Central memory CD8-positive, alpha-beta T cell (primary cell): ENCODE measurements at places on chromosomes 6 and 20.
A peak's percentile ranks its signal among the peaks of the same experiment; 100 is the strongest.

DNA sequence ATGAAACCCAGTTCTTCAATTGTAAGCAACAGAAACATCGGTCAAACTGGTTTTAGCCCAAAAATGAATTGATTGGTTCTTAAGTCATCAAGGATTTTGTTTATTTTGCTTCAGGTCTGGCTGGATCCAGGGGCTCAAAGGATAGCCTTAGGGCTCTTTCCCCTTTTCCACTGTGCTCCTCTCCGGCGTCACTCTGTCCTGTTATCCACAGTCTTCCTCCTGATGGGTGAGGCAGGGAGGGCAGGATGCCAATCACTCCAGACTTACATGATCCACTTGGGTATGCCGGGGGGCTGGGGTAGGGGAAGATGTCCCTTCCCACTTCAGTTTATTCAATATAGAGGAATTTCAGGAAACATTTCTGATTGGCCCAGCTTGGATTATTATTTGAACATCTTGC is 40.0 kb downstream of the PLAGL2 start:
- no peaks in the 10 kb centered on the region for H3K4me1 ChIP-seq
- H3K27me3 ChIP-seq, result no peaks in the 10 kb centered on the region
- no peak overlapping the region for H3K4me3 ChIP-seq
- peaks cover 23% of the 10 kb centered on the region for H3K36me3 ChIP-seq

DNA sequence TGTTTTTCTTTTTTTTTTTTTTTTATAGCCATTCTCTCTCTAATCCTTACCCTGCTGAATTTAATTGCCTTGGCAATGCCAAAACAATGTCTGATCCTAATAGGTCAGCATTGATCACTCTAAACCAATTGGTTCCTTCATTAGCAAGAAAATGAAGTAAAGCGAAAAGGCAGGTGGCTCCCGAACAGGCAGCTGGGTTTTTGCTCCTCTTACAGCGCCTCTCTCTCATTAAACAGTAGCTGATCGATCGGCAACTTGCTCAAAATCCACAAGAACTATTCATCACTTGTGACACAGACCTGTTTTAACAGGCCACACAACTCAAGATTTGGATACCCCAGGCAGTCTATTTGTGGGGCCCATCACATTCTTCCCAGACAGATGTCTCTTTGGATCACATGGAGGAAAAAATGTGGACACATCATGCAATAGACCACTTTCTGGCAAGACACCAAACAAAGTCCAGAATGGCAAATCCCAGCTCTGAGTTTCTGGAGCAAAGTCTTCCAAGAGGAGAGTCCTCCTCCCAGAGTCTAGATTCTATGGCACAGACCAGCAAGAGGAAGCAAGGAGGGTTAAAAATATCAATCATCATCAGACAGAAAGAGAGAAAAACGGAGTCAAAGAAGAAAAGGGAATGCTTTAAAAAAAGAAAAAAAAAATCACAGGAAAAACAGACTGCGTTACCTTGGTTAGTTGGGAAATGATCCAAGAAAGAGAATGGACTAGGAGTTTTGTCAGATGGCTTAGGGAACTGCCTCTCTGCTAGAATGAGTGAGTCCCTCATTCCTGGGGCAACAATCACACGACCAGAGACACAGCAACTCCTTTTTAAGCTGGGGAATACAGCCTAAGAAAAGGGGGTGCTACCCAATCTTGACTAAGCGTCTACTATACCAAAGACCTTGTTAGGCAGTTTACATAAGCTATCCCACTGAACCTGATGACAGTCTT is 247.8 kb downstream of the BTBD9 start:
- peaks cover 12% of the 10 kb centered on the region for H3K4me1 ChIP-seq
- no peak overlapping the region for H3K27ac ChIP-seq
- no peak overlapping the region for H3K4me3 ChIP-seq
- H3K36me3 ChIP-seq, result no peaks in the 10 kb centered on the region
- H3K27me3 ChIP-seq, result no peaks in the 10 kb centered on the region

GRCh38 chr6:148677594-148678476 is 69.0 kb upstream of the UST start:
- H3K27me3 ChIP-seq, result peaks cover 47% of the 10 kb centered on the region
- no peak overlapping the region for H3K4me3 ChIP-seq
- no peaks in the 10 kb centered on the region for H3K4me1 ChIP-seq
- DNase-seq, result no peak
- H3K27ac ChIP-seq, result no peak overlapping the region

- no peak overlapping the region for H3K4me3 ChIP-seq
- H3K4me1 ChIP-seq, result no peaks in the 10 kb centered on the region
- DNase-seq, result no peak
- peaks cover 18% of the 10 kb centered on the region for H3K27me3 ChIP-seq
These were observed 61.8 kb downstream of the EPB41L2 start for GRCh38 chr6:131001111-131001736.

- no peak overlapping the region for H3K27ac ChIP-seq
- H3K36me3 ChIP-seq, result peaks cover 39% of the 10 kb centered on the region
- peaks cover 97% of the 10 kb centered on the region for H3K27me3 ChIP-seq
- no peak for DNase-seq
- peaks cover 54% of the 10 kb centered on the region for H3K4me1 ChIP-seq
- H3K4me3 ChIP-seq, result peak overlapping the region; percentile 57
These were observed 1.0 kb downstream of the SLC32A1 start for GRCh38 chr20:38725148-38725901.

GRCh38 chr6:75065523-75065922 is 140.3 kb downstream of the COL12A1 start:
- H3K4me1 ChIP-seq, result no peaks in the 10 kb centered on the region
- no peak overlapping the region for H3K4me3 ChIP-seq
- H3K27ac ChIP-seq, result no peak overlapping the region
- no peak for DNase-seq
- no peaks in the 10 kb centered on the region for H3K36me3 ChIP-seq

GRCh38 chr6:144847916-144848315 is 562.8 kb downstream of the UTRN start:
- H3K4me3 ChIP-seq, result no peak overlapping the region
- DNase-seq, result no peak
- peak overlapping the region; percentile 26 for H3K27ac ChIP-seq
- peaks cover 14% of the 10 kb centered on the region for H3K4me1 ChIP-seq
- H3K36me3 ChIP-seq, result peaks cover 39% of the 10 kb centered on the region

GRCh38 chr6:166476061-166476591 is 93.4 kb upstream of the MPC1 start:
- H3K4me3 ChIP-seq, result no peak overlapping the region
- no peak overlapping the region for H3K27ac ChIP-seq
- no peaks in the 10 kb centered on the region for H3K36me3 ChIP-seq
- peaks cover 17% of the 10 kb centered on the region for H3K4me1 ChIP-seq
- DNase-seq, result no peak
- H3K27me3 ChIP-seq, result peaks cover 21% of the 10 kb centered on the region

DNA sequence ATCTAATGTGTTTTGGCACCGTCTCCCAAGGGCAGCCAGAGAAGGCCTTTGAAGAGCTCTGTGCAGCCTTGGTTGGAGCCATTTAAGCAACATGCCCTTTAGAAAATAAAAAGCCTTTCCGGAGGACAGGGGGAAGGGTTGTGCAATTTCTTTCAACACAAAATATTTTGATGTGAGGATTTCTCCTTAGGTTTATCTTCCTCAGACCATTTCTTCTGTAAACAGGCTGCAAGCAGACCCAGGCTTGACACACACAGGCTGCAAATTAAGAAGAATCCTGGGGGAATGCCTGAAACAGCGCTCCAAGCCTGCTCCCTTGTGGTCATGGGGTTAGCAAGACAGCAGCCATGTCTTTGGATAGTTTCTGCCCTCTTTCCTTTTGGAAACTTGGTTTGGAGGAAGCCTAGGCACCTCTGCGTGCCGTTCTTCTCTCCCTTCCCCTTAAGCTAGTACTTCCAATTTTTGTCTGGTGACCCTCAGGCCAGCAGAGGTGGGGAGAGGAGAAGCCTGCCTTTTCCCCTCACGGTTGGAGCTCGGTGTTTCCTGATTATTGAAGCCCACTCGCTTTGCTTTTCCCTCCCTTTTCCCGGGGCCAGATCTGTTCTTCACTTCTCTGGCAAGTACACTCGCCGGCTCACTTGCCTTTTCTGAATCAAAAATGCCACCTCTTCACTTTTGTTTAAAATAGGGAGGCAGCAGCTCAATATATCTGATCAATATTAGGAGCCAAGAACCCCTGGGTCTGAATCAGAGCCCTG is 39.6 kb upstream of the NOX3 start:
- H3K27ac ChIP-seq, result no peak overlapping the region
- H3K4me3 ChIP-seq, result no peak overlapping the region

DNA sequence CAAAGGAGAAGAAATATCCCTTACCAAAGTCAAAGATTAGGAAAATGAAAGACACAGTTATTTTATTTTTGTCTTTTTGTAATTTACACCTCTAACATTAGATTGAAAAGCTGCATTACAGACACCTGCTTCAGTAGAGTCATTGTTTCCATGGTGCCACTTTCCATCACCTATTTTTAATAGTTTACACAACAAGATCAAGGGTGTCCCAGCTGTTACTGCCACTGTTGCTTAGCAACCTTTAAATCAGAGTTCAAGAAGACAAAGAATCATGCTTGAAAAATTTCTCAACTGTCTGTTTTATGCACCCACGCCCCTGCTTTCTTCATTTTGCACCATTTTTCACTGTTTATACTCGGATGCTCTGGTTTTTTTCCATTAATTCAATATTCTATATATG is 668.2 kb upstream of the GJE1 start:
- no peaks in the 10 kb centered on the region for H3K27me3 ChIP-seq
- no peak for DNase-seq
- H3K36me3 ChIP-seq, result no peaks in the 10 kb centered on the region
- H3K4me3 ChIP-seq, result no peak overlapping the region
- no peak overlapping the region for H3K27ac ChIP-seq

GRCh38 chr6:134339216-134339615 is 21.3 kb upstream of the SGK1 start:
- DNase-seq, result no peak
- H3K27me3 ChIP-seq, result no peaks in the 10 kb centered on the region
- no peaks in the 10 kb centered on the region for H3K36me3 ChIP-seq
- H3K27ac ChIP-seq, result no peak overlapping the region

- no peak for DNase-seq
- no peak overlapping the region for H3K4me3 ChIP-seq
- H3K27me3 ChIP-seq, result no peaks in the 10 kb centered on the region
- no peak overlapping the region for H3K27ac ChIP-seq
- no peaks in the 10 kb centered on the region for H3K4me1 ChIP-seq
These were observed 22.6 kb upstream of the SH3BGRL2 start for GRCh38 chr6:79608334-79609224.

DNA sequence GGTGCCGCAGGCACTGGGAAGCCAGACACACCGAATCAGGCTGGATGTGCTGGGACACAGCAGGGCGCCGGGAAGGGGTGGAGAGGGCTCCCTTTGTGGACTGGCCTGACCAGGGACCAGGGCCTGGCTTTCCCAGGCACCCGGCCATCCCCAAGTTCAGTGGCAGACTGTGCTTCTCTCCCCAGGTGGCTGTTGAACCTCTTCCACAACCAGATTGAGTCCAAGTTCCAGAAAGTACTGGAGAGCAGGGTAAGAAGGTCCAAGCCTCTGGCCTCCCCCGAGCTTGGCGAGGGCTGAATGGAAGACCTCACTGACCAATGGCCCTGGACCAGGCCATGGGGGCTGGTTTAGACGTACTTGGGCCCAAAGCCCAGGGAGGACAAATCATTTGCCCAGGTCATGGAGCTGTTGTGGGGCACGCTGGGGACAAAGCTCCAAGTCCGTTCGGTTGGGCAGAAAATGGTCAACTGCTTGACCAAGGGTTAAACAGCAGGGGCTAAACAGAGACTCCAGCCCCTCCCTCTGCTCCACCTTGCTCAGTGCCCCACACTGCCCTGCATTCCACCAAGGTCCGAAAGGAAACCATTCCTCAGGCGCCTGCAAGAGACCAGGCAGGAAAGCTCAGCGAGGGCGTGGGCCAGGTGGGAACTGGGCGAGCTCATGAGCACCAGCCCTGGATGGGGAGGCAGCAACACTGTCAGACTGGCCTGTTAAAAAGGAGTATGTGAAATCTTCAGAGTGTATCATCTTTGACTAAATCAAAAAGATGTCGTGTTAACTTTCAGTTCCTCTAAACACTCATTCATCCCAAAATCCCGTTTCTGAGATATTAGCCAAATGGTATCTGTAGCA is 9.1 kb downstream of the LBP start:
- no peaks in the 10 kb centered on the region for H3K4me1 ChIP-seq
- H3K27ac ChIP-seq, result no peak overlapping the region
- H3K36me3 ChIP-seq, result no peaks in the 10 kb centered on the region
- DNase-seq, result no peak
- no peak overlapping the region for H3K4me3 ChIP-seq
- H3K27me3 ChIP-seq, result no peaks in the 10 kb centered on the region

- no peak overlapping the region for H3K4me3 ChIP-seq
- H3K36me3 ChIP-seq, result no peaks in the 10 kb centered on the region
- H3K27me3 ChIP-seq, result peaks cover 43% of the 10 kb centered on the region
- no peak for DNase-seq
These were observed 59.0 kb downstream of the BCAS1 start for GRCh38 chr20:54011346-54011745.

DNA sequence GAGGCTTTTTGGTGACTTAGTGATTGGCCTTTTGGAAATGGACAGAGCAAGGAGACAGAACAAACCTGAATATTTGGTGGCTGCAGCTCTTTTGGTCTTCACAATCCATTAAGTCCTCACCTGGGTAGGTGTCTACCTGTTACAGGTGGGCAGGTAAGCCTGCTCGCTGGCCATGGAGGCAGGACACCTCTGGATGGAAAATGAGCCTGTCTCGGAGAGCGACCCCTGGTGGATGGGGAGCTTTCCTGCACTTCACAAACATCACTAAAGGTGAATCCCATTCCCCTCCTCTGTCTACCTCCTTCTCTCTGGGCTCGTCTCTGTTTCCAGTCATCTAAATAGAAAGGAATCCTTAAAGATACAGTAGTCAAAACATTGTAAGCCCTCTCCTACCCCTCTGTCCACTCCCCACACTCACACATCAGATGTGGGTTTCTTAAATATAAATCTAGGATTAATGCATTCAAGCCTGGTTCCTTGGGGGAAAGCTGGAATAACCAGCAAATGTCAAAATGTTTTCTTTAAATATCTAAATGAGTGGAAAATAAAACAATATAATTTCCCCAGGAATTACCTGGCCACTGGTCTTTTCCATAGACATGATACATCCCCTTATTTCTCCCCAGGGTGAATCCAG is 304.9 kb downstream of the CDH26 start:
- DNase-seq, result peak; percentile 25
- H3K4me3 ChIP-seq, result no peak overlapping the region
- H3K4me1 ChIP-seq, result no peaks in the 10 kb centered on the region
- H3K27me3 ChIP-seq, result no peaks in the 10 kb centered on the region
- no peaks in the 10 kb centered on the region for H3K36me3 ChIP-seq
- no peak overlapping the region for H3K27ac ChIP-seq

GRCh38 chr6:44084231-44085014 is 42.8 kb downstream of the MRPL14 start:
- H3K27me3 ChIP-seq, result peaks cover 2% of the 10 kb centered on the region
- DNase-seq, result no peak
- H3K36me3 ChIP-seq, result no peaks in the 10 kb centered on the region
- no peak overlapping the region for H3K4me3 ChIP-seq
- H3K27ac ChIP-seq, result no peak overlapping the region

DNA sequence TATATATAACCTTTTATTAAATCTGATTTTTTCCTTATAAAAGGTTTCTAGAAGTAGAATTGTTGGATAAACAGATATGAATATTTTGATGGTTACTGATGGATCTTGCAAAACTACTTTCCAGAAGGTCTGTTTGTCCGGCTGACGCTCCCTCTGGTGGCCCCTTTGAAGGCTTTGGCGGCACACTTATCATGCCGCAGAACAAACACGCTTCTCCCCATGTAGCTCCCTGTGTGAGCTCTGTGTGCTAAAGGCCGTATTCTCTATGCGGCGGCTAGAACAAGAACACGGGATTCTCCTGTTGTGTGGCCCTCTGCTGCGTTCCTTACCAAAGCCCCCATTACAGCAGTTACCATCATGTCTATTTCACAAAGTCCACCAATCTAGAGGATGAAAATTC is 30.0 kb downstream of the PPP1R3G start:
- no peaks in the 10 kb centered on the region for H3K27me3 ChIP-seq
- no peaks in the 10 kb centered on the region for H3K4me1 ChIP-seq
- no peak for DNase-seq
- no peak overlapping the region for H3K27ac ChIP-seq
- H3K36me3 ChIP-seq, result peaks cover 2% of the 10 kb centered on the region
